ENCODE measurements at places on chromosomes 6 and 20.

DNA sequence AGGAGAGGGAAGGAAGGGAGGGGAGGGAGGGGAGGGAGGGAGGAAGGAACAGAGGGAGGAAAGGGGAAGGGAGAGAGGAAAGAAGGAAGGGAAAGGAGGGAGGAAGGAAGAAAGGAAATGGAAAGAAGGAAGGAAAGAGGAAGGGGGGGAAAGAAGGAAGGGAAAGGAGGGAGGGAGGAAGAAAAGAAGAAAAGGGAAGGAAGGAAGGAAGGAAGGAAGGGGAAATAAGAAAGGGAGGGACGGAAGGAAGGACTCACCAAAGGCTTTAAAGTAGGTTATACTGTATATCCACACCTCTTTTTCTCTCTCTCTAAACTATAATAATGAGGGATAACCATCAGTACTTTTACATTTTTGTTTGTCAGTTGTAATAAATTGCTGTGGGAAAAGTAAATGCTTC is 324.9 kb downstream of the ARHGAP18 start:
- ATAC-seq = no peak

- no peak for ATAC-seq
Observed at GRCh38 chr6:79717989-79718388, 86.9 kb downstream of the SH3BGRL2 start.

- no peak for ATAC-seq
Observed at GRCh38 chr20:40749985-40750506, 61.0 kb upstream of the MAFB start.

DNA sequence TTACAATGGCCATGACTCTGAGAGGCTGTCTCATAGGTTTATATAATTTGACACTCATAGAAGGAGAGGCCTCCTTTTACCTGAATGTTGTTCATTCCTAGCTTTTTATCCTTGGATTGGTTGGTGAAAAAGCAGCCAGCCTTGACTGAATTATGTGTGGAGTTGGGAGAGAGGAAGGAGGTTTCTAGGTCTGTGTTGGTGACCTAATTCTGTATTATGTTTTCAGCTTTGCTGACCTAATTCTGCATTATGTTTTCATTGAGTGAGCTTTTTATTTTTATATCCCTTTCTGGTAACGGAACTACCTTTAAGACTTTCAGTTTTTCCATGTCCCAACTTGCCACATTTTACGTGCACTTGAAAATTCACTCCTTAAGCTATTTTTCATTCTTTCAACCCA is 59.1 kb upstream of the RNF144B start:
- peak; percentile 24 for ATAC-seq

- no peak for ATAC-seq
Observed at GRCh38 chr6:53070806-53071205, 5.6 kb downstream of the FBXO9 start.

DNA sequence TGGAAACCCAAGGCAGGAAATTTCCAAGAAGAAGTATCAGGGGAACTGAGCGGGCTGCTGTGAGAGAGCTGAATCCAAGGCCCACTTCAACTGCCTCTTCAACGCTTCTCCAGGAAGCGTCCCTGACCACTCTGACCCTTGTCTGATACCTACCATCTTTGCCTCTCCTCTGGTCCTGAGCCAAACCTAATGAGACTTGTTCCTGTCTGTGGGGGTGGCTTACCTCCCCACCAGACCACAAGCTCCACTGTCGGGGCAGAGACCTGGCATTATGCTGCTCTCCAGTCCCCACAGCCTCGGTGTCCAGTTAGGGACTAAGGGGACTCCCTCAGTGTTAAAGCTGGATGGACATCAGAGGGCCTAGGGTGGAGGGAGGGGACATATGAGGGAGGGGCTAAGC is 49.7 kb downstream of the LRFN2 start:
- no peak for ATAC-seq

- ATAC-seq = no peak
Observed at GRCh38 chr6:108644252-108644651, 83.5 kb downstream of the FOXO3 start.

- ATAC-seq = no peak
Observed at GRCh38 chr6:35049900-35050756, 91.0 kb downstream of the TCP11 start.

DNA sequence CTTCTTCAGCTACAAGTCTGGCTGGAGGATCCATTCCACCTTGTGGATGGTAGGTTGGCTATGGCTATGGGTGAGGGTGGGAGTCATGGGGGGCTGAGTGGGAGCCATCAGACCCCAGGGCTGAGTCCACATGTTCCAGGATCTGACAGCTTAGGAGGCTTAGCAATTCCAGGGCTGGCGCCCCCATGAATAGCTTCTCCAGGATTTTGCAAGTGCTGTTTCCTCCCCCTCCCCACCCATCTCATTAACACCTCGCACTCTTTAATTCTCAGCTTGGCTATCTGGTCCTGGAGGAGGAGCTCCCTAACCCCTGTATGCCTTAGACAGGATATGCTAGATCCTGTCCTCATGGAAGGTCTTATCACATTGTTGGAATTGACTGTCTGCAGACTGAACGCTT is 39.0 kb upstream of the ANGPT4 start:
- ATAC-seq = no peak

- ATAC-seq = no peak
Observed at GRCh38 chr6:168047841-168048723, 30.9 kb downstream of the FRMD1 start.

- ATAC-seq = no peak
Observed at GRCh38 chr6:118562248-118562647, 14.2 kb downstream of the PLN start.

GRCh38 chr6:83199173-83199862 is 6.2 kb downstream of the RWDD2A start:
- ATAC-seq = no peak

DNA sequence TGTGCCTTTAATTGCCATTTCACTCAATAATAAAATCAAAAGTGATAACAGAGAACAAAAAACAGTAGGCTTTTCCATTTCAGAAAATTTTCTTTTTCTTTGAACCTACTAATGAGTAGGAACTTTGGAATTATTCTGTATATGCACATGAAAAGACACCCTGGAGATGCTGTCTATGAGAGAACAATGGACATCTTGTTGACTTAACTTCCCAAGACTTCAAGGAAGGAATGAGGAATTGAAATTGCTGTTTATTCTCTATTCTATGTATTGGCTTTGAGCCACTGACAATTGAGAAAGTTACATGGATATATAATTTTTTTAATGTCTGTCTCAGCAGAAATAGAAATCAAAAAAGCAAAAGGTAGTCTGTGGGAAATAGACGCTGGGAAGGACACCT is 98.6 kb upstream of the PCSK2 start:
- no peak for ATAC-seq

GRCh38 chr6:31645325-31645724 is 7.1 kb downstream of the BAG6 start:
- no peak for ATAC-seq

- no peak for ATAC-seq
Observed at GRCh38 chr20:25253606-25254275, 5.9 kb downstream of the PYGB start.

DNA sequence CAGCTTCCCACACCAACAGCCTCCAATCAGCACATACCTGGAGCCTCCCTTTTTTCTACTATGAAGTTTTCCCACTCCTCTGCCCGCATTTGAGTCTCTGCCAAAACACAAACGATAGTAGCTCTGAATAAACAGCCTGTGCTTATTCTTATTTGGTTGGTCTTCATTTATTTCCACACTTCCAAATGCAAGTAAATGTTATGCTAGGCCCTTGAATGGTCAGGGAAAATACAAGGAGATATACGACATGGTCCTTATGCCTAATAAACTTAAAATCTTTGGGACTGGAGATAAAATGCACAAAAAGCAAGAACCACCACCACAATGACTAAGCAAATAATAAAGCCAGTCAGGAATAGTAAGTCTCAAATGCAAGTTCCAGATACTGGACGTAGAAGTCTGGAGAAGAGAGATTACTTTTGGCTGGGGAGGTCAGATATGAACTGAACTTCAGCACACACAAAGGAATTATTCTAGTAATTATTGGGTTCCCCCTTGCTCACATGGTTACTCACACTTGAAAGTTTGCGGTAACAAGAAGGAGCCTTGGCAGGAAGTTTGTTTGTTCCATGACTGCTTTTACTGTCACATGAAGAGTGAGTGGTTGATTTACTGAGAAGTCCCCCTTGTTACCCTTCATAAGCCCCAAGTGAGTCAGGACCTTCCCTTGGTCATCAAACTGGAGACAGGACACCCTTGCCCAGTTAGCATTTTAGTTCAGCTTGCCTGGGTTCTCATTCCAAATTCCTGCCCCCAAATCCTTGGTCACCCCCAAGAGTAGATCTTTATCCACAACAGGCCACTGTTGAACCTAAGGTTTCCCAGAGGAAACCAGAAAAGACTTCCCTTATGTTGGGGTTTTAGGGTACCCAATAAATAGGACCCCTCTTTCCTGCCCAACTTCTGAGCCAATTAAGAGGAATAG is 511.2 kb upstream of the JARID2 start:
- ATAC-seq = no peak

GRCh38 chr6:167651318-167652041 is 175.2 kb upstream of the AFDN start:
- ATAC-seq = no peak

DNA sequence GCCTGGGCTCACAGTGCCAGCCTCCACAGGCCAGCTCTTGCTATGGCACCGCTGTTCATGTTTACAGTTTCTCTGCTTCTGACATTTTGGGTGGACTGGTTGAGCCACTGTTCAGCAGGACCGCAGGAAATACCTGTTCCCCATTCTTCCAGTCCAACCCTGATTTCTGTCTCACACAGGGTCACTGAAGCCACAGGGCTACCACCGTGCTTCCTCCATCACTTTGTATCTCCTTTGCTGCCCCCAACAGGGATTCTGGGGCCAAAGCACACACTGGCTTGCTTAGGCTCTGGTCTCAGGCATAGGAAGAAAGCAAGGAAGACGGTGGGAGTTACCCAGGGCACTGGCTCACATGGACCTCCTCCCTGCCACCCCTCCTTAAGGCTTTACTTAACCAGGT is 164.5 kb downstream of the UNC5CL start:
- peak; percentile 68 for ATAC-seq

- no peak for ATAC-seq
Observed at GRCh38 chr6:130575971-130576370, 210.2 kb downstream of the TMEM200A start.

GRCh38 chr6:2124260-2124709 is 121.1 kb downstream of the GMDS start:
- no peak for ATAC-seq

- no peak for ATAC-seq
Observed at GRCh38 chr20:49976542-49976941, 6.2 kb upstream of the SNAI1 start.

DNA sequence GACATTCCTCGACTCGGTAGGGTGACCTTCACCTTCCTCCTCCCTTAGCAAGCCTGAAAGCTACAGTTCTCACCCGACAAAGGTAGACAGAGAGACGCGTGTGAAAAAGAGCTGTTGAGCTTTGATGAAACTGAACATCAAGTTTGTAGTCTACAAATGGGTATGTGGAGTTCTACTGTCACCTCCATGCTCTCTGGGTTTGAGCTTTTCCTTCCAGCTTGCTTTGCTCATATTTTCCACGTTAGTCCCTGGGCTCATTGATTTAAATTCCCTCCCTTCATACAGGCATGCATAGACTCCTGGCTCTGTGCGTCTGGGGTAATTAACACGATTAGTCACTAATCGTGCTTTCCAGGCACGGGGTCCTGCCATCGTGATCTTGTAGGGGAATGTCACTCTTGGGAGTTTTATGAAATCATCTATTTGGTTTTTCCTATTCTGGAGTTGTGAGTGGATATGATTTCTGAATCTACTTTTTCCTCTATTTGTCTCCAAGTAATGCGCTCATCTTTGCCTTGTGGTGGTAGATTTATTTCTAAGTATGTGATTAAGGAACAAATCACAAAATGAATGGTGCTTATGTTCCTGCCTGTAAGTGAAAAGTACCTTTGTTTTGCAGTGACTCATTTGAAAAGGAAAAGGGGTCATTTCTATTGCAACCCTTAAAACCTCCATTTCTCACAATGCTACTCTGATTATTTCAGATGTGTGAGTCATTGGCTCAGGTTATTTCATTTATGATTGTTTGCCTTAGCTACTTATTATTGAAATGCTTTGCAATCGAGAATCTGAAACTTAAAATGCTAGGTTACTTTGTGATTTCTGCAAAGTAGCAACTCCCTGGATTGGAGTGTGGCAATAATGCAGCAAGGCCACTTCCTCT is 154.6 kb downstream of the ZDHHC14 start:
- ATAC-seq = peak; percentile 86

- ATAC-seq = no peak
Observed at GRCh38 chr6:26561533-26562466, 23.6 kb downstream of the HMGN4 start.

- ATAC-seq = no peak
Observed at GRCh38 chr6:4491501-4492260, 284.5 kb upstream of the CDYL start.

DNA sequence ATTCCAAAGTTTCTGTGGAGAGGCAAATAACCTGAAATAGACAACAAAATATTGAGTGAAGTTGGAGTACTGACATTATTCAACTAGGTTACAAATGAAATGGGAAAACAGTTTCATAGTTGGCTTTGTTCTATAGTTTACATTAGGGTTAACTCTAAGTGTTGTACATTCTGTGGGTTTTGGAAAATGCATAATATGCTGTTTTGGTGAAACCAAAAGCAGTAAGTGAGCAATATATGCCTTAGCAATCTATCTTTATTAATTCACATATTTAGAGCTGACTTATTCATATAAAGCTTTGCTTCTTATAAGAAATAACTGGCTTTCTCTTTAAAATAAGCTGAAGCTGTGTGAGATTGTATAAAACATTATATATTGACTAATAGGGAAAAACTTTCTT is 157.5 kb upstream of the AHI1 start:
- no peak for ATAC-seq

- no peak for ATAC-seq
Observed at GRCh38 chr20:2164966-2165365, 63.3 kb downstream of the STK35 start.

GRCh38 chr20:40983898-40984297 is 44.7 kb upstream of the TOP1 start:
- no peak for ATAC-seq

DNA sequence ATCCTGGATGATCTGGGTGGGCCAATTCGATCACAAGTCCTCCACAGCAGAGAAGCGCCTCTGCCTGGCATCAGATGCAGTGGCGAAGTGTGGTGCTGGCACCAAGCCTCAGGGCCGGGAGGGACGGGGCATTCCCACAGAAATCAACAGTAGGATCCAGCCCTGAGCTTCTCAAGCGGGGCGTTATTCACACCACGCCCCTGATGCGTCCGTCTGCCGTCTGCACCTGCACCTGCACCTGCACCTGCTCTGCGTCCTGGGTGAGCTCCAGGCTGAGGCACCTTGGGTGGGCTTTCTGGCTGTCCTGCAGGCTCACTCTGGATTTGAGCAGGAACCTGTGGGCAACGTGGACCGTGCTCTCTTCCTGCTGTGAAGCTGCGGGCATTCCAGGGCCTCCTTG is 13.8 kb upstream of the NTSR1 start:
- ATAC-seq = no peak

GRCh38 chr6:150478656-150479545 is 110.1 kb downstream of the IYD start:
- no peak for ATAC-seq

GRCh38 chr20:57809661-57810172 is 99.9 kb upstream of the PMEPA1 start:
- no peak for ATAC-seq

GRCh38 chr20:19003366-19004336 is 190.1 kb downstream of the SCP2D1 start:
- ATAC-seq = no peak

All from motor neuron (in vitro differentiated cells).